ENCODE measurements at places on chromosomes 1 and 21.

- no peak for DNase-seq
Observed at GRCh38 chr1:53001128-53001527, 60.9 kb upstream of the PODN start.

- no peak for DNase-seq
Observed at GRCh38 chr1:107263291-107263915, 122.6 kb downstream of the NTNG1 start.

GRCh38 chr21:26447932-26448475 is 125.1 kb downstream of the CYYR1 start:
- no peak for DNase-seq

DNA sequence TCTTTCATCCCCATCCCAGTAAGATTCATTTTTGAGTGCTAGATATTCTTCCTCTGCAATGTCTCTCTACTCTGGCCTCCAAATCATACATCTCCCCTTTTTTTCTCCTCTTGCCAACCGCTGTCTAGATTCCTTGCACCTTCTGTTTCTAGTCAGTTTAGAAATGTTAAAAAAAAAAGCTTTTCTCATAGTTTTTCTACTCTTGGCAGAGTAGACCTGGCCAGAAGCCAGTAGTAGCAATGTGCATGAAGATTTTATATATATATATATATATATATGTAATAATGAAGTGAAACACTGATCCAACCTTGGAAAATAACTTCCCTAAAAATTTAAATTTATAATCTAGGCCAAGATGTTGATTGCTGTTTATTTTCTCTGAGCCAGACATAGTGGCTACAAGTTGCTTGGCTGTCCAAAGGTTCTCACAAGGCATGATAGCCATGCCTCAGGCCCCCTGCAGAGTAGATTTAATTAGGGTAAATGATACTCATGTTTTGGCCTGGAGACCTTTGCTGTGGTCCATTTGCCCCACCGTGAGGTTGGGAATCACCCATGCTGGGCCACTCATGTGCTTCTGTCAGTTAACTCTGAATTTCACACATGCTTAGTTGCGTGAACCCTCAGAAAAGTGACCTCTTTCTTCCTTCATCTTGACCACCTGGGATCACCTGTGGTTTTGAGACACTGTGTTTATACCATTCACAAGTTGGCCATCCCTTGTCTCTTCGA is 103.4 kb upstream of the KCNE2 start:
- DNase-seq, result no peak

DNA sequence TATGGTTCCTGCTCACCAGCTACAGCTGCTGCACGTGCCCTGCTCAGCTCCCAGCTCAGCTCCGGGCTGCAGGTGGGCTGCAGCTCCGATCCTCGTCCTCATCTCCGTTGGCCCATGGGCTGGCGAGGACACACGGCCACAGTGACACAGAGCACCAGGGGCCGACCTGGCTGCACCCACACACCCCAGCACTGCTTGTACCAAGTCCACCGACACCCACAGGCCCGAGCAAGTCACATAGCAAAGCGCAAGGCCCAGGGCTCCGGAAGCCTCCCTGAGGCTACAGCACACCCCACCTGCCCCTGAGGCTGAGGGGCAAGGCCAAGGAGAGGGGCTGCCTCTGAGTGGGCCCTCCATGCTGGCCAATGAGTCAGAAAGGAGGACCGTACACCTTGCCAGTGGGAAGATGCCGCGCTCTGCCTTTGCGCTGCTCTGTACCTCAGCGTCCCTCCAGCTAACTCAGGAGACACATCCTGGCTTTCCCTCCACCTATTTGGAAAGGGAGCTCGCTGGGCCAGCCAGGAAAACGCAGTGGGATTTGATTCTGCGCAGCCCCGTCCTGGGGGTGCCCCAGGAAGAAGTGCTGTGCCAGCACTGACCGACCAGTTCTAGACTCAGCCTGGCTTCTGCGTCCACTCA is 124.8 kb downstream of the SIK1 start:
- no peak for DNase-seq

DNA sequence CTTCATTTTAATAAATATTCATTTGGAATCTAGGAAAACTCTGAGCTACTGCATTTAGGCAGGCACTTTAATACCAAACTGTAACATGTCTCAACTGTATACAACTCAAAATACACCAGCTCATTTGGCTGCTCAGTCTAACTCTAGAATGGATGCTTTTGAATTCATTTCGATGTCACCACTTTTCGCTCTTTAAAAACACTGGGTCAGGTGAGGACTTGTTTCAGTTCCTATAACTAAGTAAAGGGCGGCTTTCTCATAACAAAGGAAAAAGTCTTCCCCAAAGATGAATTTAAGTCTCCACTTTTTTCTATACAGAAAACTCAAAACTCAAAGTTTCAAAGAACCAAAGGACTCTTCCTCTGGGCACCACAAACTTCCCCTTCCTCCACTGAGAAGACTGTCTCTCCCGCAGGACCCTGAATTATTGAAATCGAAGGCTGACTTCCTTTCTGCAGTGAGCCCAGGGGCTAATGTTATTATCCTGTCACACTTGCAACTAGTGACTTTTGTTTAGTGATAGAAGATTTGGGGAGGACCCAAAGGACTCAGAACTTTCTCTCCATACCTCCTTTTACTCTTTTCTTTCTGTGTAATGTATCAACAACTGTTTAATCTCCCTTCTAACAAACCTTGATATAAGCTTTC is 9.7 kb upstream of the DHX9 start:
- no peak for DNase-seq

GRCh38 chr1:27391511-27392095 is 819 bp upstream of the GPR3 start:
- peak; percentile 53 for DNase-seq

GRCh38 chr1:187870552-187870951 is 1041.8 kb downstream of the PLA2G4A start:
- no peak for DNase-seq

- DNase-seq, result no peak
Observed at GRCh38 chr1:214688891-214689290, 85.9 kb downstream of the CENPF start.

Measured in mucosa of descending colon (tissue), 3 donors.